ENCODE measurements at places on chromosomes 1 and 21.

DNA sequence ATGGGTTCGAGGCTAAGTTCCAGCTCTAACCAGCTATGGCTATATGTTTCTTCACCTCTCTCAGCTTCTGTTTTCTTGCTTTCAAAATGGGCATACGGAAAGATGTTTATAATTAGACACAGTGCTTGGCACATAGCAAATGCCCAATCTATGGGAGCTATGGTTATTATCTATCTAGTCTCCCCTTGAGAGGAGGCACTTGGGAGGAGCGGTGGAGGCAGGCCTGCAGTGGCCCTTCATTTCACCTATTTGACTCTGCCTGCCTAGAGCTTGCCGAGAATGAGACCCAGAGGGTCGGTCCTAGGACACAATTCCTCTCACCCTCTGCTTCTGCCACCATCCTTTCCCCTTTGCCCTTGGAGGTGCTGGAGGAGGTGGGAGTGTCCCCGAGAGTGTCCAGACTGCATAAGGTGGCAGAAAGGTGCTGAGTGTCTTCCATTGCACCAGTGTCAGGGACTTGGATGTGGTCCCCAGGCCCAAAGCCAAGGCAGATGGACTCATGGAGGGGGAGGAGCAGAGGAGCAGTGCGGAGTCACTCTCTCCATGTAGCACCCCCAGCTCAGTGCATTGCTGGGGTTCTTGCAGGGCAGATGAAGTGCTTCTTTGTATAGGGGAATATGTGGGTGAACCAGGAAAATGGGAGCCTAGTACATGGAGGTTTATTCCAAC is 9.0 kb downstream of the LGR6 start:
- DNase-seq: no peak
- H3K4me3 ChIP-seq: no peak overlapping the region
- H3K36me3 ChIP-seq: no peaks in the 10 kb centered on the region
- no peak overlapping the region for H3K27ac ChIP-seq

GRCh38 chr1:1204998-1205768 is 1.2 kb downstream of the TNFRSF18 start:
- H3K27me3 ChIP-seq: no peaks in the 10 kb centered on the region
- peaks cover 52% of the 10 kb centered on the region for H3K4me1 ChIP-seq
- H3K27ac ChIP-seq: peak overlapping the region; percentile 83
- peak overlapping the region; percentile 55 for H3K4me3 ChIP-seq
- DNase-seq: no peak

DNA sequence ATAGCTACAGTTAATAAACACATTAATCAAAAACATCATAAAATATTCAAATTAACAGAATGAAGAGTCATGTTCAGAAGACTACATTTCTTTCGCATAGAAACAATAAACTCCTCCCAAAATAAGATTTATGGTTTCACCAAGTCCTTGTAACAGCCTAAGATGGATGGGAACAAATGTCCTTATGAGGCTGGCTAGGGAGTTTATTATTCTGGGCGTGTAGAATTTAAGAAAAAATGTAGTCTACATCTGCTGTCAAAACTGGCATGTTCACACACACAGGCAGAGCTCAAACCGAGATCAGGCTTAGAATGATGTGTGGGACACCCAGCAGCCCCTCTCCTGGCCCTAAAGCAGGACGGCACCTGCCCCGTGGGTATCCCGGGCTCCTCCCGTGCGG is 101.1 kb downstream of the NPHP4 start:
- no peak for DNase-seq
- no peak overlapping the region for H3K4me3 ChIP-seq
- no peaks in the 10 kb centered on the region for H3K4me1 ChIP-seq
- H3K36me3 ChIP-seq: no peaks in the 10 kb centered on the region

DNA sequence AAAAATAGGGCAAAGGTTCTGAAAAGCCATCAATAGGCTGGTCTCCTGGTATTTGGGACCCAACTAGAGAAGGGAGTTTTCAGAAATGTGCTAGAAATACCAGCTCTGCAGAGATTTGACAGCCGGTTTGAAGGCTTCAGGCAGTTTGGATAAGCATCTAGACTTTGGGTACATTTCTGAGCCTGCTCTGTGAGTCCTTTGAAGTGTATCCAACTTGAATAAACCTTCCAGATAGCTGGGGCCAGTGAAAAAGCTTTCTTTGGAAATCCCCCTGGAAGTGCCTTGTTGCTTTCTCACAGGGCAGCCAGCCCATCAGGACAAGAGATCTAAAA is 6.4 kb upstream of the PEF1 start:
- no peak overlapping the region for H3K27ac ChIP-seq
- no peaks in the 10 kb centered on the region for H3K36me3 ChIP-seq
- H3K27me3 ChIP-seq: no peaks in the 10 kb centered on the region
- DNase-seq: no peak
- no peaks in the 10 kb centered on the region for H3K4me1 ChIP-seq
- no peak overlapping the region for H3K4me3 ChIP-seq

GRCh38 chr1:77276941-77277340 is 4.9 kb upstream of the AK5 start:
- peaks cover 7% of the 10 kb centered on the region for H3K4me1 ChIP-seq
- no peak overlapping the region for H3K27ac ChIP-seq
- no peaks in the 10 kb centered on the region for H3K36me3 ChIP-seq
- DNase-seq: no peak
- no peaks in the 10 kb centered on the region for H3K27me3 ChIP-seq
- H3K4me3 ChIP-seq: no peak overlapping the region

GRCh38 chr1:104380003-104380402 is 630.3 kb downstream of the AMY1C start:
- no peak for DNase-seq
- H3K4me1 ChIP-seq: no peaks in the 10 kb centered on the region
- H3K4me3 ChIP-seq: no peak overlapping the region
- no peaks in the 10 kb centered on the region for H3K36me3 ChIP-seq

- no peak for DNase-seq
- no peak overlapping the region for H3K4me3 ChIP-seq
- no peaks in the 10 kb centered on the region for H3K4me1 ChIP-seq
- H3K27ac ChIP-seq: no peak overlapping the region
- H3K27me3 ChIP-seq: peaks cover 7% of the 10 kb centered on the region
Observed at GRCh38 chr1:103107741-103108375, 464 bp downstream of the COL11A1 start.

- H3K4me1 ChIP-seq: no peaks in the 10 kb centered on the region
- H3K27me3 ChIP-seq: no peaks in the 10 kb centered on the region
- no peaks in the 10 kb centered on the region for H3K36me3 ChIP-seq
- no peak for DNase-seq
Observed at GRCh38 chr1:66893712-66894111, 30.9 kb downstream of the DNAI4 start.

GRCh38 chr21:36207577-36208320 is 51.1 kb downstream of the DOP1B start:
- no peaks in the 10 kb centered on the region for H3K4me1 ChIP-seq
- peaks cover 7% of the 10 kb centered on the region for H3K36me3 ChIP-seq
- DNase-seq: no peak
- no peaks in the 10 kb centered on the region for H3K27me3 ChIP-seq

DNA sequence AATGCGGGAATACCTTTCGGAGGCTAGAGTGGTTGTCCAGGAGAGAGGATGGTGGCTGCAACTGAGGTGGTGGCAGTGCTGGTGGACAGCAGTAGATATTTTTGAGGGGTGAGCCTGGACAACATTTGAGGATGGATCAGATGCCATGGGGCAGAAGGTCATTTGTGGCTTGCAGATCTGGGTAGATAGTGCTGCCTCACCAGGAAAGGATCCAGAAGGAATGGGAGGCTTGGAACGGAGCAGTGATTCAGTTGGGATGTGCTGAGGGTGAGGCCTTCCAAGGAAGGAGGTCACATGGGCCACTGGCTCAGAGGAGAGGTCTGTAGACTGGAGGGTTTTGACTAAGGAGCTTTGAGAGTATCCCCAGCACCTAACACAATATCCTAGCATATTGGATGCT is 110.8 kb upstream of the KAZN start:
- no peak for DNase-seq
- H3K27ac ChIP-seq: no peak overlapping the region
- H3K4me1 ChIP-seq: no peaks in the 10 kb centered on the region
- no peaks in the 10 kb centered on the region for H3K36me3 ChIP-seq
- H3K4me3 ChIP-seq: no peak overlapping the region

DNA sequence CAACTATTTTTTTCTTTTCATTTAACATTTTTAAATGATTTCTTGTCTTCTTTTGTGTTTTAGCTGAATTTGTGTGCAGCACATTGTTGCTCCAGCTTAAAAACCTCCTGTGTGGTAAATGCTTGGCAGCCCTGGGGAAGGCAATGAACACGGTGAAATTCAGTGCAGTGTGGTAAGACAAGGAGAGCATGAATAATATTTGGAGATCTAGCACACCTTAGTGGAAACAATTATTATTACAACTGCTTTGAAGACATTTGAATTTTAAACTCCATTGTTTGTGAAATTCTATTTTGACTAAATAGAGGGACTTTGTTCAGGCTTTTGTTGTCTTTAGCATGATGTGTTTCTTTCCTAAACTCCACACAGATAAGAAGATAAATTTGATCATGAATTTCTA is 242.6 kb upstream of the CXADR start:
- no peaks in the 10 kb centered on the region for H3K4me1 ChIP-seq
- H3K36me3 ChIP-seq: no peaks in the 10 kb centered on the region
- DNase-seq: no peak
- H3K27ac ChIP-seq: no peak overlapping the region
- H3K4me3 ChIP-seq: no peak overlapping the region

- H3K4me1 ChIP-seq: no peaks in the 10 kb centered on the region
- no peaks in the 10 kb centered on the region for H3K36me3 ChIP-seq
- H3K27ac ChIP-seq: no peak overlapping the region
- no peak for DNase-seq
- H3K4me3 ChIP-seq: no peak overlapping the region
Observed at GRCh38 chr1:194078765-194079164, 892.4 kb upstream of the B3GALT2 start.

- no peak for DNase-seq
- peak overlapping the region; percentile 65 for H3K4me3 ChIP-seq
- no peaks in the 10 kb centered on the region for H3K27me3 ChIP-seq
- peaks cover 51% of the 10 kb centered on the region for H3K4me1 ChIP-seq
- no peaks in the 10 kb centered on the region for H3K36me3 ChIP-seq
Observed at GRCh38 chr1:6025269-6026094, 20.2 kb upstream of the KCNAB2 start.

GRCh38 chr1:85484716-85485115 is 19.8 kb upstream of the DDAH1 start:
- no peaks in the 10 kb centered on the region for H3K27me3 ChIP-seq
- no peak for DNase-seq
- H3K4me1 ChIP-seq: no peaks in the 10 kb centered on the region
- no peak overlapping the region for H3K27ac ChIP-seq
- H3K36me3 ChIP-seq: no peaks in the 10 kb centered on the region
- no peak overlapping the region for H3K4me3 ChIP-seq

DNA sequence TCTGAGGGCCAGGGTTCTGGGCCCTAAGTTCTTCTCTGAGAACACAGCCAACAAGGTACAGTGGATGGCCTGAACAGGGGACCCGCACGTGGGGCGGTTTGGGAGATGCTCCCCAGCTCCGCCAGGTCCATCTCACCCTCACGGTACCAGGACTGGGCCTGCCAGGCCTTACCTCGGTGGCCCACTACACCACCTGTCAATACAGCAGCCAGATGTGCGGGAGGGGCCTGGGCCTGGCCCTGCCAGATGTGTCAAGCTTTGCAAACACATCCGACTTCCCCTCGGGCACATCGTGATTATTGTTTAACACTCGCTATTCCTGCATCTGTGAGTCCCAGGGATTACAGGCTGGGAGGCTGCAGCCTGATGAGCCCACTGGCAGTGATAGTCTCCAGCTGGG is 122.4 kb downstream of the LACTBL1 start:
- H3K36me3 ChIP-seq: no peaks in the 10 kb centered on the region
- H3K27me3 ChIP-seq: no peaks in the 10 kb centered on the region
- no peaks in the 10 kb centered on the region for H3K4me1 ChIP-seq
- no peak for DNase-seq
- no peak overlapping the region for H3K27ac ChIP-seq

- H3K27me3 ChIP-seq: no peaks in the 10 kb centered on the region
- H3K4me3 ChIP-seq: no peak overlapping the region
- no peak for DNase-seq
Observed at GRCh38 chr1:24191860-24192259, 4.8 kb upstream of the IFNLR1 start.

- DNase-seq: no peak
- H3K36me3 ChIP-seq: no peaks in the 10 kb centered on the region
- no peak overlapping the region for H3K4me3 ChIP-seq
- peaks cover 25% of the 10 kb centered on the region for H3K4me1 ChIP-seq
Observed at GRCh38 chr21:25559746-25560145, 47.5 kb downstream of the MRPL39 start.
